ENCODE measurements at places on chromosomes 3 and 15. TPM values are rescaled to one million over a fixed set of nuclear protein-coding genes. Genes with fewer than 3 reads are reported as not detected.

DNA sequence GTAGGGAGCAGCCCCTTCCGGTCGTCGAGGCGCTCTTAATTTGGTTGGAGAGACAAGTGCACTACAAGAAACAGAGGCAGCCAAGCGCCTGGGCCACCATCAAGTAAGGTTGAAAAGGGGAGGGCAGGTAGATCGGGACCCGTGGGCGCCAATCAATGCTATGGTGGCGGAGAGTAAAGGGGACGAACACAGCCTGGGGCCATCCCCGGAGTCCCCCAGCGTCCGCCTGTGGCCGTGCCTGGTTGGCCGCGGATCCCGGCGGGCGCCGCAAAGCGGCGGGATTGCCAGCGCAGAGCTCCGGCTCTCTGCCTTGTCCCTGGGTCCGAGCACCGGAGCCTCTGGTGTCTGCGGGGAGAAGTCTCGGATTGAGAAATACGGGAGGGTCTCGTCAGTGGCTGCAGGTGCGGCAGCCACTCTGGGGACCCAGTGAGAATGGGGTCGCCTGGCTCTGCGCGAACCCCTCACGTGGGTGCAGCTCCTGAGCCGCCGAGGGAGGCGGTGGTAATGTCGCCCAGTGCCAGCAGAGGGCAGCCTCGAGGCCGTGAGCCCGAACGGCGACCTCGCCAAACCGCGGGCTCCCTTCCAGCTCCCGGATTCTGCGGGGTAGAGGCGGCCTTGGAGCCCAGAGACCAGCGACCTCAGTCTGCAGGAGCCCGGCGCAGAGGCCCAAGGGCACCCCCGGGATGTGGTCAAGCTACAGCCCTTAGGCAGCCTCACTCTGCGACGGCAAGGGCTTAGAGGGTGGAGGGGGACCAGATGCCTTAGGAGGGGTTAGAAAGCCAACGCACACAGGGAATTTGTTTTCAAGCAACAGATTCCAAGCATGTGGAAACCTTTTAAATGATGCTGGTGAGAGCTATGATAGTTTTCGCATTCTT, 10.8 kb downstream of the FOXL2 start:
- peak; percentile 95 for DNase-seq

The PDIA3 gene
- total RNA-seq = 200 TPM

The RLBP1 gene
- not detected for total RNA-seq

- no peak for DNase-seq
Measured at GRCh38 chr3:183486472-183486871, 58.1 kb upstream of the MCF2L2 start.

GRCh38 chr3:66037330-66037985, 1.3 kb downstream of the MAGI1 start:
- peak; percentile 57 for DNase-seq

DNA sequence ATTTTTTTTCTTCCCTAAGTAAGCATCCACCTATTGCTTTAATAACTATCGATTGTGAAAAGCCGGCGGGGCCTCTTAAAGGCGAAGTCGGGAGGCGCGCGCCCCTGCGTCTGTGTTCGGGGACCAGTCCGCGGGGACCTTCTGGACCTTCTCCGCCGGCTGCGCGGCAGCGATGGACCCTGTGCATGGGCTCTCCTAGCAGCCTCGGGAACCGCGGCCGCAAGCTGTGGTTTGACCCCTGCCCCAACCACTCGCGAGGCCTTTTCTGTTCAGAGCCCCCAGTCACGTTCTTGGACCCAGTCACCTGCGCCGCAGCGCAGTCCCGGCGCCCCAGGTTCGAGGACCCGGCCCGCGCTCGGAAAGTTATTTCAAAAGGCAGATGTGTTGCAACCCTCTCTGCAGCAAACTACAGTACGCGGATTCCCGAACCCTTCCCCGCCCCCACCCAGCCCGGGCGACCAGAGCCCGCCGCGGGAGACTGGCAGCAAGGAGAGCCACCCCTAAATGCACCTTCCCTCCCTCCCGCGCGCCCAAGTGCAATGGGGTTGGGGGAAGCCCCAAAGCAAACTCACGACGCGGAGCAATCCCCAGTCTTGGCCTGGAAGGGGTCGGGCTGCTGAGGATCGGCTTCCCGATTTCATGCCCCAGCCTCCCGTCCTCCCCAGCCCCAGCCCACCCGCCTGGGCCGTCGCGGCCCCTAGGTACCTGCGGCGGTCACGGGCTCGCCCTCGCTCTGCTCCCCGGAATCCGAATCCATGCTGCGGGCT, 684 bp downstream of the TNFAIP8L3 start:
- peak; percentile 41 for DNase-seq

DNA sequence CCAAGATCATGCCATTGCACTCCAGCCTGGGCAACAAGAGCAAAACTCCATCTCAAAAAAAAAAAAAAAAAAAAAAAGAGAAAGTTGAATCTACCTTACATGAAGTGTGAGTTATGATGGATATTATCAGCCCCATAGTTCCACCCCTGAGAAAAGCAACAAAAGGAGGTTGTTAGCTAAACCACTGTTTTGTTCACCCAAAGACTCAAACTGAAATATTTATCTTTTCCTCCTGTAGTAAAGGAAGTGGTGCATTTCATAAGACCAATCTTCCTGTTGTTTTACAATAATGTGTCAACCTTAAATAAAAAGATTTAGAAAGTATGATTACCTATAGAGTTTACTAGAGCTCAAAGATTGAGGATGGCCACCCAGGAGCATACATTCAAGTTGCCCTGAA, 18.7 kb upstream of the TRMT10C start:
- no peak for DNase-seq

The ITGB5 gene
- 145 TPM for total RNA-seq

The BSN gene
- total RNA-seq = 0.39 TPM

- DNase-seq = peak; percentile 69
Measured at GRCh38 chr3:108022256-108023150, 68.3 kb downstream of the CD47 start.

The PFKFB4 gene
- 7.9 TPM for total RNA-seq

The ATP10A gene
- 32.7 TPM for total RNA-seq

The HRH1 gene
- 7.3 TPM for total RNA-seq

DNA sequence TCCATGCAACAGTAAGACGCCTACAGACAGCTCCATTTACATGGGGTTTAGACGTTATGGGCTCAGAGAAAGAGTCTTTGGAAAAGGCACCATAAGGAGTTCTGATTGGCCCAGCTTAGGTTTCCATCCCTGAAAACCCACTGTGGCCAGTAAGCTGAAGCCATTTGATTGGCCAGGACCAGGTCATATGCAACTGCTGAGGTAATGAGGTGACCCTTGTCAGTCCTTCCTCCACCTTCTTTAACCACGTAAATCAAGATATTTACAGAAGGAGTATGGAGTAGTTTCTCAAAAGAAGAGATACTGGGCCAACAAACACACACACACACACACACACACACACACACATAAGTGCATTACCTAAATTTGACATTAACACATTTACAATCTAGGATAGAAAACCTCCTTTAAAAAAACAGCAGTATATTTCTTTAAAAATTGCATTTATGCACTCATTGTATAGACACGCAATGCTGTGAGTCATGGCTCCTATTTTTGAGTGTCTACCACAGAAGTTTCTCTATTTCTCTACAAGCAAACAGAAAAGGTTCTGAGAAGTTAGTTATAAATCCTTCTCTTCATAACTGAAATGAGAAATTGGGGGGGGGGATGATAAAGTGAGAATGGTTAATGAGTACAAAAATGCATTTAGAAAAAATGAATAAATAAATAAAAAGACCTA, 16.3 kb upstream of the MB21D2 start:
- DNase-seq = no peak

GRCh38 chr3:185896636-185897035, 41.2 kb downstream of the TRA2B start:
- DNase-seq = no peak

DNA sequence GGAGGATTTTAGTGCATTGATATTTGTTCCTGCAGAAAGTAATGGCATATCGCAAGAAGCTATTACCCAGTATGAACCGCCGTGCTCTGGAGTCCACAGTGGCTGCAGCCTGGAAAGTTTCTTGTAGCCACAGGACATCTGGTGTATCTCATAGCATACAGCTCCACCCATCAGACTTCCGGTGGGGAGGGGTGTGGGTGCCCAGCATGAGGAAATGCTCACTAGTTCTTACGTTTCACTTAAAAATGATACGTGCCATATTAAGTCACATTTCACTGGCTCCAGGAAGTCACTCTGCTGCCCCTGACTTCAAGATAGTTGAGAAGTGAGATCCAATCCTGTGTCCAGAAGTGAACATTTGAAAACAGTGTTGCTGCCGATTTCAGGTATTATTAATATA, 990.4 kb downstream of the GBE1 start:
- no peak for DNase-seq

DNA sequence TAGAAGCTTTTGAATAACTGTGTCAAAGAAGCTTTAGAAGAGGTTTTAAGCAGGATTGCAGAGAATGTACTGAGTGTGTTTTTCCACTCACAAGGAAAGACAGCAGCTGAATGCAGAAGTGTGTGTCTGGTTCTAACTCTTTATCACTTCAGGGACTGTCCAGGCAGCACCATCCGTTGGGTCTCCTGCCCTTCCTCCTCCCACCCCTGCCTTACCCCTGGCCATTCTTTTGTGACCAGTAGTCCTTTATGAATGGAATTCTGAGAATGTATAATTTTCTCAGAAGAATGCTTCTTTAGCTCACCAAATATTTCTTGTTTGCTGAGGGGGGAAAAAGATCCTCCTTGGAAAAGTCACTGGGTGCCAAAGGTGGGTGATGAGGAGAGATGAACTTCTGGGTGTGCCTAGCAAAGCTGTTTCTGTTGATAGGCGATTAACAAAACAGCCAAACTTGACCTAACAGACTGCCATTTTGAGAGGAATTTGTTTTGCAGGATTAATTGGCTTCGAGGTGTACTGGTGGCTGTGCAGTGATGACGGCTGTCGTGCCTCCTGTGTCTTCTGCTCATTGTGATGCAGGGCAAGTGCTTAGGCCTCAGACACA, 70.9 kb downstream of the IGF1R start:
- DNase-seq = no peak

GRCh38 chr3:179735321-179735720, 82.5 kb downstream of the USP13 start:
- no peak for DNase-seq

DNA sequence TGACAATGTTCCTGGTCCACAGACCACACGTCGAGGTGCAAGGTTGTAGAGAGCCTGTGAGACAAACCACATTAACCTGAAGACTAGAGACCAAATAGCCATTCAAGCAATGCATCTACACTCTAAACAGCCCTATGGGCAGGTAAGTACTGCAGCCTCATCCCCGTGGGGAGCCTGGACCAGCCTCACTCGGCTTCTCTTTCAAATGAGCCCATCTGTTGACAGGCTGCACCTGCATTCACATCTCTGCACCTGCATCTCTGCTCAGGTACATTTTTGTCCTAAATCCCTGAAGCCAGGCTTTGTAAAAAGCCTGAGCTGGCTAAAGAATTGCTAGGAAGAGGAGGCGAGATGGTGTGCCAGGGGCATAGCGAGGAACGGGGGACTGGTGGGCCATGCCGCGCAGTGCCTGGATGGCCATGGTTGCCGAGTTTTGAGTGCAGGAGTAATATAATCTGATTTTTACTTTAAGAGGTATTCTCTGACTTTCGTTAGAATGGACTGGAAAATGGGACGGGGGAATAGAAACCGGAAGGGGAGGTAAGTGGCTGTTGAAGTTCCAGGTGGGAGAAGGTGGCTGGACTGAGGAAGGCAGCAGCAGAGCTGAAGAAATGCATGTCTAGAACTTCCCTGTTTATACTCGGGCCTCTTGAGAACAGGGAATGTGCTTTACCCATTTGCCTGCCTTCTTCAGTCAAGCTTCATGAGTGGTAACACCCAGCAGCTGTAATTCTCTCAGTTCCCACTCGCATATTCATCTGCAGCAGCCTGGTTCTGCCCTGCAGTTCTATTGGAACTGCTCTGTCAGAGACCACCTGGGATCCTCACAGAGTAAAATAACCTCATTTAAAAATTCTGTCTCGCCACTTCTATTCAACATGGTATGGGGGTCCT, 226.4 kb downstream of the OPA1 start:
- no peak for DNase-seq

The TRPM1 gene
- total RNA-seq = not detected

GRCh38 chr3:128808672-128809071, 70.7 kb upstream of the ACAD9 start:
- DNase-seq = no peak

The IFT122 gene
- 31.1 TPM for total RNA-seq

DNA sequence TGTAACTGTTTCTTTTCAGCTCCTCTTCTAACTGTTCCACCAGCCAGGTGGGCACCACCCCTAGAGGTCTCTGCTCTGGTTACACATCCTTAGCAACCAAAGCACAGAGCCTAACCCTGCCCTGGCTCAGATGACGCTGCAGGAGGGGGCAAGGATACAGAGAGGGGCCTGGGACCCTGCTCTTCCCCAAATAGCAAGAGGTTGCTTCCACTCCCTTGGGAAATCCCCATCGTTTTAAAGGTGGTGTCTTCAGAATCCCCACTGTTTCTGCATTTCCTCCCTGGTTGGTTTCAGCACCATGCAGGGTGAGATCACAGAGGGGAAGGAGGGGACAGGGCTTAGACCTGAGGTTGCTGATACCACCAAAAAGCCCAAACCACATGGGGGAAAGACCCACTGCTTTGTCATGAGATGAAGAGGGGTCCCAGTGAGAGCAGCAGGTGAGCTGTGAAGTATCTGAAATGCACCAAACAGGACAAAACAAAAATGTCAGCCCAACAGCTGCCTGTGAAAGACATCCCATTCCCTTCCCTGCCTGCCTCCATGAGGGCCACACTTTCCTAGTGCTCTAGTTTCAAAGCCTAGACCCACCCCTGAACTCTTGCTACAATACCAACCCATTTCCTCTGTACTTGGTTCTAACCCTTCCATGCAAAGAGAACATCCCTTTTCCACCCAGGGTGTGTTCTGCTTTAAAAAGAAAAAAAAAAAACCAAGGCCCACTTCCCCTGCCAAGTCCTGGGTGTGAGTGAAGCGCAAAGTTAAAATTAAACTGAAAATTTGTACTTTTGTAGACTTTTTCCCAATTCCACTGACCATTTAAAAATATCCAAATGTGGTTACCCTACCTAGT, 29.0 kb downstream of the ANP32A start:
- DNase-seq = no peak

The NRROS gene
- total RNA-seq = 14.9 TPM

DNA sequence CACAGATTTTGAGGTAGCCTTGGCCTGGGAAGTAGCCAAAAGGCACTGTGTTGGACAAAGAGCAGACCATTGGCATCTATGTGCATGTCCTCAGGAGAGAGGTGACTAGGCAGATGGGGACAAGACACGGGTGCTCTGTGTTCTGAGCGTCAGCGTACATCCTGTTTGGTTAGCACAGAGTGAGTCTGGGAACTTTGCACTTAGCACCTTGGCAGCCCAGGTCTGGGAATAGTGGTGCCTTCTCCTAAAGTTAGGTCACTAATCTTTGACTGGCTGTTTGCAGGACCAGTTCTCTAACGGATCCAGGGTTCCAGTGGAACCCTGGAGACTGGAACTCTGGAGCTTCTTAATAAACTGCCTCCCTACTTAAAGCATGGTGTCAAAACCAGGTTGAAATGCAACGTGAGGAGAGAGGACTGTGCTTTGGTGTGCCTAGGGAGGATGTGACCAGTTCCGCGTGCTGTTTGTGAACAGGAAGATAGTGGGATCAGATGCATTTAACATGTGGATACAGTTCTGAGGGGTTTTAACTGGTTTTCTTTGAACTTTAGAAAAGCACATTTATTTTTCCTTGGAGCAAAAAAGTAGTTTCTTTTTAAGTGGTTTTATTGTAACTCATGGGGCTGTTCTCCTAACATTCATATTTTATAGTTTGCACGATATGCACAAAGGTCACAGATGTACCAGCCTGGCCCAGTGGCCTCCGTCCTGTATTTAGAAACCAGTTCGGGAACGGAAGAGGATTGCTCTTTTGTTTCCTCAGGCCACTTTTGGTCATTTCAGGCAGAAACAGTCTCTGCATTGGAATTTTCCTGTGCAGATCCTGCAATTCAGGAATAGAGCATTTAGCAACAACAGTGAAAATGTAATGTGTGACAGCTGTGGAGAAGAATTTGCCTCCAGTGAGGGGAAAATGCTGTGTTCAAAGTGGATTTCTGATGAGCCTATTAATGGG, 48.8 kb downstream of the ABHD2 start:
- DNase-seq = peak; percentile 59

The ARNT2 gene
- 4.7 TPM for total RNA-seq
